ENCODE measurements at places on chromosomes 13 and 19. TPM values are rescaled to one million over a fixed set of nuclear protein-coding genes. Genes with fewer than 3 reads are reported as not detected.

The SIGLEC6 gene
- not detected for total RNA-seq

DNA sequence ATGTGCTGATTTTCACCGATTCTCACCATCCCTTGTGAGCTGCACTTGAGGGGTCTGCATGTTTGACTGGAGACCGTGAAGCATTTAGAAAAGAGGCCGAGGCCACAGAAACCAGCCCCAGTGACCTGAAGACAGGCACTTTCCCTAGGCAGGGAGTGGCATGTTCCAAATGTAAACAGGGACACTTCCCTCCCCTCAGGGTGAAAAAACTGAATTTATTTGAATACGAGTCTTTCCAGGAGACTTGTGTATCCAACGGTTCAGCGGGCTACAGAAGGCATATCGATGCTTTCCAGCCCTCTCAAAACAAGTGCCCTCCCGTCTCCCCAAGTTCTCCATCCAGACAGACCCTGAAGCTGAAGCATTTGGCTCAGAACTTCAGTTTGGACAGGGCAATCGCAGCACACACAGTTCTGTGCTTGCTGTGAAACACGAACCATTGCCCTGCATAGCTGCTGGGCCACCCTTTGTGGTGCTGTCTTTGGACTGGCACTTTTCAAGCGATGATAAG lies 106.1 kb downstream of the ZIC5 start:
- no peak for DNase-seq

The PRTN3 gene
- not detected for total RNA-seq

The CPB2 gene
- not detected for total RNA-seq

- peak; percentile 9 for DNase-seq
These were observed 571 bp downstream of the SAFB2 start for GRCh38 chr19:5621945-5622464.

The ATP8B3 gene
- total RNA-seq: 3.3 TPM

- no peak for DNase-seq
These were observed 33.0 kb downstream of the CYP4F2 start for GRCh38 chr19:15864824-15865223.
